ENCODE measurements at places on chromosomes 3 and 15.

GRCh38 chr15:51234176-51234927 is 104.0 kb downstream of the CYP19A1 start:
- DNase-seq = no peak

- DNase-seq = no peak
These were observed 930.6 kb upstream of the SEMA6D start for GRCh38 chr15:46786590-46787285.

GRCh38 chr3:168860592-168860991 is 764.9 kb upstream of the GOLIM4 start:
- no peak for DNase-seq

GRCh38 chr3:57815036-57815435 is 58.9 kb downstream of the SLMAP start:
- peak; percentile 12 for DNase-seq

DNA sequence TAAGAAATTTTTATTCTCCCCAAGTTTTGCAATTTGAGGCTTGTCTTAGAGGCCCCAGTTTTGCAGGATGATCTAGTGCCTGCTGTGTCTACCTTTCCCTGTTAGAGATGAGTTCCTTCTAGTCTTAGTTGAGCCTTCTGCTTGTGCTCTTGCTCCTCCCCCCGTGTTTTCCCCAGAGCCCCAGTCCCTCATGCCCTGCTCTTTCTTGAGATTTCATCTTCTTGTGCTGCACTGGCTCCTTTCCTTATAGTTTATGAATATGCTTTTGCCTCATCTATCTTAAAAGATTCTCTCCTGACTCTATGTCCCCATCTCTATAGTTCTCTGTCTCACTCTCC is 4.7 kb downstream of the GAP43 start:
- DNase-seq = no peak

- DNase-seq = no peak
These were observed 172.4 kb downstream of the ATP8B4 start for GRCh38 chr15:49946681-49947080.

- no peak for DNase-seq
These were observed 52.0 kb downstream of the POLR2M start for GRCh38 chr15:57758560-57758959.

GRCh38 chr3:115975353-115975752 is 352.0 kb downstream of the GAP43 start:
- no peak for DNase-seq

- no peak for DNase-seq
These were observed 71.1 kb downstream of the TBL1XR1 start for GRCh38 chr3:177126015-177126773.

DNA sequence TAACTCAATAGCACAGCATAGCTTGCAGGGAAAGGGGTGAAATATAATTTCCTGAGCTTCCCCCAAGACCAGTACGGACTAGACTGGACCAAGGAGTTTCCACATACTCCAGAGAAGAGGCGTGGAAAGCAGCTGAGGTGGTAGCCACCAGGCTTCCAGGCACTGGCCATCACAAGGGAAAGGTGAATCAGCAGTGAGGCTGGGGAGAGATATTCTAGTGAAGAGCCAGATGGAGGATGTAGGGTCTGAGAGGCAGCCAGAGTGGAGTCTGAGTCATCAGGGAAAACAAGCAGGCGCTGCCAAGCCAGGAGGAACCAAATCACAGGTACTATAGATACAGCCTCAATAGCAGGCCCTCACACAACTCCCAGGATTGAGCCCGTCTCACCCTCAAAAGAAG is 9.6 kb upstream of the RASA2 start:
- DNase-seq = no peak

Measured in T-helper 9 cell (primary cell).